ENCODE measurements at places on chromosomes 13 and 19.

DNA sequence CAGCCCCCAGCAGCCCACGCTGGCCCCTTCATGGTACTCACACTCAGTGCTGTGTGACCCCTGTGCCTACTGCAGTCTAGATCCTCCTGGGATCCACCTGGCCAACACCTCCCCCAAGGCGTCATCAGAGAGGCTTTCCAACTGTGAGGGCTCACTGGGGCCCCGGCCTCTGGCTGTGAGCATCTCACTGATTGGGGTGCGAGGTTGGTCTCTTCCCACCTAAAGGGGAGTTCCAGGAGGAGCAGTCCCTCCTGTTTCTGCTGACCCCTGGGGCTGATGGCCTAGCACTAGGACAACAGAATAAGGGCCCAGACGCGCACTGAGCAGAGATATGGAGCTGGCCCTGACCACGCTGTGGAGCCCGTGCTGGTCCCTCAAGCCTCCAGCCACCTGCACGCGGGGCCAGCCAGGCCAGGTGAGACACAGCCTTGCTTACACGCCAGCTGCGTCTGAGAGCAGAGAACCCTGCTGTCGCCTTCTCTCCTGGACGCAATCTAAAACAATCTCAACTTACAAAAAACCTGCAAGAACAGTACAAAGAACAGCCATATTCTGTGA, 32.2 kb downstream of the ELL start:
- DNase-seq: no peak

DNA sequence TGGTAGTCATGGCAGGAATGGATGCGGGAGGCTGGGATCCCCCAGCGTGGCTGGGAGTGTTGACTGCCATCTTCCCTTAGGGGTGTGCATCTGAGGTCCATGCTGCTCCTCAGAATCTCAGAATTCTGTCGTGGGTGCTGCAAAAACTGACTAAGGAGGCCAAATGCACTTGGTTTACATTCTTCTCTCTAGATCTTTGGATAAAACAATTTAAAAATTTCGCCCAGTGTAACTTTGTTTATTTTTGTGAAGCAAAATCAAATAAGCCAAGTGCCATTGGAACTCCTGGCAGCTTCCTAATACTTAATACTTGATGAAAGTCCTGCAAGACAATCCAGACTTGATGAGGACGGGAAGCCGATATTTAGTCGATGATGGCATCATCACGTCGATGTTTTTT, 27.8 kb upstream of the TM9SF2 start:
- DNase-seq: no peak

DNA sequence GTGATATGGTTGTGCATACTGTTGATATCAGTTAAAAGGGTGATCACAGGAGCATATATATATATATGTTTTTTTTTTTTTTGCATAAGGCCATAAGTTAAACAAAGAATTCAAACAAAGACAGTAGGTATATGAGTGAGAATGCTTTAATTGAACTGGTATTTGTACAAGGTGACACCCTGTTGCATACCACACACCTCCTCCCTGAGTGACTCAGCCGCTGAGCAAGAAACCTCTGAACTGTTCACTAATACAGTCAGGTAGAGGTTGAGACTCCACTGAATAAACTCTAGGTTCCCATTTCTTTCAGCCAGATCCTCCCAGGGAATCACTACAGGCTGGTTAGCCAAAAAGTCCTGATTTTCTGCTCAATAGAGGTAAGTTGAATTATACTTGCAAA, at the start of gene SCEL:
Gene SCEL, plus strand, starts transcription at position 259 of the 400 bp plus-strand sequence. CDS start 20,170 bp downstream, outside the sequence.
- no peak for DNase-seq

GRCh38 chr19:5292822-5293611, 47.6 kb downstream of the PTPRS start:
- DNase-seq: peak; percentile 59

- DNase-seq: no peak
Measured at GRCh38 chr13:68995972-68996667, 1111.5 kb upstream of the ATXN8OS start.

DNA sequence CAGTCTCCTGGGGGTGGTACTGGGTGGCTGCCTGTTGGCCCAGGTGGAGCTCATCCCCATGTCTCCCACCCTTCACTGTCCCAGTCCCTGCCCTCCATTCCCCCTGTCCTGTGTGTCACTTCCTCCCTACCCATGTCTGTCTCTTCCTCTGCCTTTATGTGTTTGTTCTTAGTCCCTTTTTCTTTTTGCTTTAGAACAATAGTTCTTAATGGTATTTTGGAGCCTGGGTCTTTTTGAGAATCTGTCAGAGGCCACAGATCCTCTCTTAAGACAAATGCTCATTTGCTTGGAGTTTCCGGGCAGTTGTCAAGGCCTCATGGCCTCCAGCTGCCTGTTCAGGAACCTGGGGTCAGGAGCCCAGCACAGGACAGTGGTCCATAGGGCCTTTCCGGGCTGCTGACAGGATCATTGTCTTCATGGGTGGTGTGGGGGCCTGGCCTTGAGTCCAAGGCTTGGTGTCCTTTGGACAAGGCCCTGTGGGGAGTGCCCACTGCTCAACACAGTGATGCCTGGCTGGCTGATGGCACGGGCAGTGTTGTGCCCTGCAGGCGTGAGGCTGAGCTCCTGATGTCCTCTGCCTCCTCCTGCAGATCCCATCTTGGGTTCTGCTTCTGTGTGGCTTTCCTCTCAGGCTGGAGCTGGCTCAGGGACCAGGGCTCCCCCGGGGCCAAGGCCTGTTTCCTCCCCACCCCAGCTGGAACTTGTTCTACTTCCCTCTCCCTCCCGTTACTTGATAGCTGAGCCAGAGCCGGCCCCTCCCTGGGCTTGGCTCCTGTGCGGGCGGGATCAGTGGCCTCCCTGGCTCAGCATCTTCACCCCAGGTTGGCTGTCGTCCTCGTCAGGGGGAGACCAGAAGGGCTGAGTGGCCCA, 3.5 kb downstream of the EGLN2 start:
- no peak for DNase-seq

DNA sequence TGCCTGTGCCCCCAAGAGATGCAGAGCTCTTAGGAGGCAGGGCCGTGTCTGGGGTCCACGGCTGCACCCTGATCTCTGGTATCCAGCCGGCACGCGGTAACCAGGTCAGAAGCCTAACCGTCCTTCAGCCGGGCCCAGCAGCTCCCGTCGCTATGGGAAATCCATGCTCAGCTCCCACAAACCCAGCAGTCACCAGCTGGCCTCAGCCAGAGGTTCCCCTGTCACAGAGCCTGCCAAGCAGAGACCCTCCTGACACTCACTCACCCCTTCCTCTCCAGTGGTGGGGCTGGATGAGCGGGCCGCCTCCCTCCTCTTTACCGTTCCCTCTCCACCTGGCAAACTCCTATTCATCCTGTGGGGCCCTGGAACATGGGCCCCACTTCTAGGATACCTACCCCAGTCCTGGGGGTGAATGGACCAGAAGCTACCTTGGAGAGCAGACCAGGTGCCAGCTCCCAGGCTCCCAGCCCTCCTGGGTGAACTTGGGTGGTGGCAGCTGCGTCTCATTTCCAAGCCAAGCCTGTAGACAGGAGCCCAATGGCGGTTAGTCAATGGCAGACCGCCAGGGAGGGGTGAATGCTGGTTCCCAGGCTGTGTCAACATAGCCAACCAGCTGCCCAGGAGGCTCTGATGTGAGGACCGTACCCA, 21.4 kb upstream of the TCF3 start:
- DNase-seq: no peak

DNA sequence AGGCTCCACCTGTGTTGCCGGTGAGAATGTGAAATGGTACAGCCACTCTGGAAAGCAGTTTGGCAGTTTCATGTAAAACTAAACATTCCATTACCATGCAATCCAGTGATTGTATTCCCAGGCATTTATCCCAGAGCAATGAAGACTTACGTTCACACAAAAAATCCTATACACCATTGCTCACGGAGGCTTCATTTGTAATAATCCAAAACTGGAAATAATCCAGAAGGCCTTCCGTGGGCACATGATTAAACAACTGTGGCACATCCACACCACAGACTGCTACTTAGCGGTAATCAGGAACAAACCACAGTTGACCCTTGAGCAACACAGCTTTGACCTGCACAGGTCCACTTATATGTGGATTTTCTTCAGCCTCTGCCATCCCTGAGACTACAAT, 339.7 kb downstream of the MTUS2 start:
- DNase-seq: no peak

- no peak for DNase-seq
Measured at GRCh38 chr13:112231451-112232083, 144.6 kb upstream of the SPACA7 start.

All from GM18507 (cell line).